ENCODE measurements at places on chromosomes 12 and 14.

GRCh38 chr12:22172501-22172900 is 126.5 kb downstream of the CMAS start:
- no peak for DNase-seq

- no peak for DNase-seq
Observed at GRCh38 chr14:71358209-71358931, 451.1 kb downstream of the PCNX1 start.

DNA sequence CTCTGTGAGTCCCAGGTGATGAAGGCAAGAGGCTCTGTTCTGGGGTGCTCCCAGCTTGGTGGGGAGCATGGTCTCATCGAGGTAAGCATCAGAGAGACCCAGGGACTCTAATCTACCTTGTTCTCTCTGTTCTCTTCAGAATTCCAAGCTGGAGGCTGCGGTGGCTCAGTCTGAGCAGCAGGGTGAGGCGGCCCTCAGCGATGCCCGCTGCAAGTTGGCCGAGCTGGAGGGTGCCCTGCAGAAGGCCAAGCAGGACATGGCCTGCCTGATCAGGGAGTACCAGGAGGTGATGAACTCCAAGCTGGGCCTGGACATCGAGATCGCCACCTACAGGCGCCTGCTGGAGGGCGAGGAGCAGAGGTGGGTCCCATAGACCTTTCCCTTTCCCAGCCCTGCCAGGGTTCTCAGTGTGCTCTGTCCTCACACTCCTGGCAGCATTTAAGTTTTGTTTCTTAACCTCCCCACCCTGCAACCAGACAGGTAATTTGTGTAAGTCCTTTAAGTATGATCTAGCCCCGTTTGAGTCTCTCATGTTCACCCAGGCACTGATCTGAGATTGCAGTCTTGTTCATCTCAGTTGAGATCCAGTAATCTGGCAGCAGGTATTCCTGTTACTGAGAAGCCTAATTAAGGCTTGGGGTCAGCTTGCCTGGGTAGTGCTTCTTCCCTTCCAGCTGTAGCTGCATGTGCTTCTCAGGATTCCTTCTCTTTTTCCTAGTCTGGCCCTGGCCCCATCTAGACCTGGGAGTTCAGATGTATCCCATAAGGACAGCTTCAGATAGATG is 14.8 kb upstream of the KRT81 start:
- no peak for DNase-seq

GRCh38 chr12:27899151-27899661 is 73.3 kb downstream of the PTHLH start:
- no peak for DNase-seq

DNA sequence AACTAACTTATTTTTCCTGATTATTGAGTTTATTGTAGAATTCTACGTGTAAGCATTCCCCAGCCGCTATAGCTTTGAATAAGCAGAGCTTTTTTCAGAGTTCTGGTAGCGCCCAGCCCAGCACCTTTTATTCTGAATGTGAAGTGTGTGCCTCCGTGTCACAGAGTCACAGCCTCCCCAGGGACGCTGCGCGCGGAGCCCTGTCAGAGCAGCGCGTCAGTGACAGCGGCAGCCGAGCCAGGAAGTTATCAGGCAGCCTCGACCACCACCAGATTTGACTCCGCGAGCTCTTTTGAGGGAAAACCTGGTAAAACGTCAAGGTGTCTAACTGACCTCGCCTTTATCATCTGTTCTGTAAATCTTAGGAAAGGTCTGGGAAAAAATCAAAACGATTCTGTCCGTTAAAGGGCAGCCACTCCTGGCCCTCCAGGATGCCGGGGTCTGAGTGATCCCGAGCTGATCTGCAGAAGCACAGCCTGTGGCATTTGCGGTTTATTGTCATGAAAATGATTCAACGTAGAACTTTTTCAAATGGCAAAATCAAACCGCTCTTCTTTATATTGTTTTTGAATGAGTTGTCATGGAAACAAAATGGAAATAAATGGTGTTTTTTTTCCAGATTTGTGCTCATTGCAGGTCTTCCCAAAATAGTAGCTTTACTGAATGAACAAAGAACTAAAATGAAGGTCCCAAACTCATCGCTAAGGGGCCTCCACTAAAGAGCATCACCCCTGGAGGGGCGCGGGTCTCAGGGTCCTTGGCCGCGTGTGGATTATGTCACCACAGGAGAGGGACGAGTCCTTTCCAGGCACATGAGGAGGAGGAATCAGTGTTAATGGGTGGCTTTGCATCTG is 43.1 kb upstream of the MMP17 start:
- no peak for DNase-seq

- DNase-seq: no peak
Observed at GRCh38 chr12:91172096-91172495, 10.5 kb downstream of the DCN start.

DNA sequence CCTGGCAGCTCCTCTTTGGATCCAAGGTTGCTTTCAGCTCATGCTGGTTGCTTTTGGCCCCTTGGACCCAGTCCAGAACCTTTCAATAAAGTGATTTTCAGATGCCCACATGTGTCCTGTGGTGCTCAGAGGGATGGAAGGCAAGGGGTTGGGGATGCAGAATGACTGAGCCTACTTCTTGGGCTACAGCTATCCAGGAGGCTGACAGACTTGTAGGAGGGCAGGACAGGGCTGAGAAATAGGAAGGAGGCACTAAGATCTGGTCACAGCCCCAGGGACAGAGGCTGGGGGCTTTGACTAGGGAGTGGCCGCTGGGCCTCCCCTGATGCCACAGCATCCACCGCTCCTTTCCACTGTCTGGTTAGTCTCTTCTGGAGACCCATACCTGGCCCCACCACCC is 1.2 kb upstream of the HOXC11 start:
- no peak for DNase-seq

GRCh38 chr12:116358893-116359761 is 81.6 kb upstream of the MED13L start:
- peak; percentile 44 for DNase-seq

DNA sequence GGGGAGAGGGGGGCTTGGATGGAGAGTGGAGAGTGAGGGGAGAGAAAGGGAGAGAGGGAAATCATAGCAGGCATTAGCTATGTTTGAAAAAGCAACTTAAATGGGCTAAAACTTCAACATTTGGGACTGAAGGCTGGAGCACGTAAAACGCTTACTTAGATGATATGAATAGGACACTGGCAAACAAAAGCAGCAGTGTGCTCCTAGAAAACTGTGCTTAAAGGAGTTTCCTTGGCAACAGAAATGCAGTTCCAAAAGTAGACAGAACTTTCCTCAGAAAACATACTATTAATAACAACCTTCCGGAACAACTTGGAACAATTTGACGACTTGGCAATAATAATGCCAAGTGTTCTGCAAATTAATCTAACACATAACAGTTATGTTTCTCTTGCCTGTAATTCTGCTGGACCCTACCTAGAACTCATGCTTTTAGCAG is 235.5 kb upstream of the NPAS3 start:
- no peak for DNase-seq

- no peak for DNase-seq
Observed at GRCh38 chr12:73301530-73301929, 1029.4 kb downstream of the TRHDE start.

- DNase-seq: no peak
Observed at GRCh38 chr12:44317651-44318126, 481.8 kb downstream of the TMEM117 start.

DNA sequence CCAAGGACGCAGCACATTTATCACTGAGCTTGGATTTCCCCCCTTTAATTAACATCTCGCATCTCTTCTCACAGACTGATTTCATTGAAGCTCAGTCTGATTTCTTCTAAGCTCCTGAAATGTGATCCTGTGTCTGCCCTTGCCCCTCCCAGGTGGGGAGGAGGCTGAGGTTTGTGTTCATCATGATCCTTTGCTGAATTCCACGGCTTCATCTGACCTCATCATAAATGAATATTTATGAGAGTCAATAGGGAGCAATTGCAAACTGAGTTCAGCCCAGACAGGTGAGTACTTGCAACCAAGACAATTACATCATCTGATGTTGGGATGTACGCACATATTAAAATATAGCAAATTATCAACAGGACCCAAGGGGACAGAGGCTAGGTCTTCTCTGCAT is 72.4 kb downstream of the MAP1LC3B2 start:
- DNase-seq: no peak

DNA sequence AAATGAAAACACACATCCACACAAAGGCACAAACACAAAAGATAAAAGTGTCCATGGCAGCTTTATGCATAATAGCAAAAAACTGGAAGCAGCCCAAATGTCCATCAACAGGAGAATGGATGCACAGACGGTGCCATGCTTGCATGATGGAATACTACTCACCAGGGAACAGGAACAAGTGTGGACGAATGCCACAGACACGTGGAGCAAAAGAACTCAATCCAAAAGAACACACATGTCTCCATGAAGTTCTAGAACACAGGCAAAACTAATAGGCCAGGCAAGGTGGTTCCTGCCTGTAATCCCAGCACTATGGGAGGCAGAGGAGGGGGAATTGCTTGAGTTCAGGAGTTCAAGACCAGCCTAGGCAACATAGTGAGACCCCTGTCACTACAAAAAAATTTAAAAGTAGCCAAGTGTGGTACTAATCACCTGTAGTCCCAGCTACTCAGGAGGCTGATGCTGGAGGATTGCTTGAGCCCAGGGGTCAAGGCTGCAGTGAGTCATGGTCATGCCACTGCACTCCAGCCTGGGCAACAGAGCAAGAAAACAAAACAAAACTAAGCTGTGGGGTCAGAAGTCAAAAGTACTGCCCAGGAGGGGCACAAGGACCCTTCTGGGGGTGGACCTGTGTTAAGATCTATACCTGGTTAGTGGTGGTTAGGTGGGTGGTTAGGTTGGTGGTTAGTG is 7.3 kb upstream of the TMEM119 start:
- no peak for DNase-seq

GRCh38 chr14:63726499-63726898 is 1.4 kb downstream of the SGPP1 start:
- DNase-seq: no peak

- no peak for DNase-seq
Observed at GRCh38 chr12:122795807-122796206, 21.4 kb downstream of the CCDC62 start.

DNA sequence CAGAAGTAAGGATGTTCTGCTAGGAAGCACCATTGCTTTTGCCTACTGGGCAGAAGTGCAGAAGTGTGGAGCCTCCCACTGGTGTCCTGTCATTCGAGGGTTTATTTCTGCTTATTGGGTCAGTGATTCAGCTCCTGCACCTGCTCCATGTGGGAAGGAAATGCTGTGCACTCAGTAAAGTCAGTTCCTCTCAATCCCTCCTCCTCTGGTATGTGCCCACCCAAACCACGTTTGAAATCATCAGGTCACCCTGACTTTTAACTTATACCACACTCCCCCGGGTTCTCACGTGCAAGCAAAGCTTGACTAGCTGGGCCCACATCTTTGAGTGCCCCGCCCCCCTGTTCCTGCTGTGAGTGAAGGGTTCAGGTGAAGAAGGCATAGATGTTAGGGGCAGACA is 223.7 kb downstream of the CHST11 start:
- DNase-seq: no peak

- DNase-seq: no peak
Observed at GRCh38 chr12:6921996-6922946, 5.5 kb upstream of the ATN1 start.

DNA sequence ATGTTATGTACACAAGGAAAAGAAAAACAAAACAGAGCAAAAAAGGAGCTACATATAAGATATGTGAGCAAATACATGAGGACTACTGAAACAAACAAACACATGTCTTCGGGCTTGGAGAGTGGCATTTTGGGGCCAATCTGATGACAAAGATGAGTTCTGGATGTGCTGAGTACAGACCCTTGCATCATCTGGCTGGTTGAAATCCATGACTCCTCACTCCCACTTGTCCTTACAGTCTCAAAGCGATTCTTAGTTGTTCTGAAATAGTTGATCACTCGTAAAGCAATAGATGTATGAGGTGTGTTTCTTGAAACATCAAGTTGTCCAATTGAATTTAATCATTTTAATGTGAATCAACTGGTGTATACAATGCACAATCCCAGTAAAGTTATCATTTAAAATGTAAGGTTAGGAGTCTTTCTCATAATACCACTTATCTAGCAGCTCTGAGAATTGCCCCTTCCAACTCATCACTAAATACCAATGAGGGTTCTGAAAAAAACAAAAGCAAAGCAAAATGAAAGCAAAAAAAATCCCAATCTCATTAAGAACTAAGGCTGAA is 136.9 kb downstream of the ITPR2 start:
- DNase-seq: no peak

DNA sequence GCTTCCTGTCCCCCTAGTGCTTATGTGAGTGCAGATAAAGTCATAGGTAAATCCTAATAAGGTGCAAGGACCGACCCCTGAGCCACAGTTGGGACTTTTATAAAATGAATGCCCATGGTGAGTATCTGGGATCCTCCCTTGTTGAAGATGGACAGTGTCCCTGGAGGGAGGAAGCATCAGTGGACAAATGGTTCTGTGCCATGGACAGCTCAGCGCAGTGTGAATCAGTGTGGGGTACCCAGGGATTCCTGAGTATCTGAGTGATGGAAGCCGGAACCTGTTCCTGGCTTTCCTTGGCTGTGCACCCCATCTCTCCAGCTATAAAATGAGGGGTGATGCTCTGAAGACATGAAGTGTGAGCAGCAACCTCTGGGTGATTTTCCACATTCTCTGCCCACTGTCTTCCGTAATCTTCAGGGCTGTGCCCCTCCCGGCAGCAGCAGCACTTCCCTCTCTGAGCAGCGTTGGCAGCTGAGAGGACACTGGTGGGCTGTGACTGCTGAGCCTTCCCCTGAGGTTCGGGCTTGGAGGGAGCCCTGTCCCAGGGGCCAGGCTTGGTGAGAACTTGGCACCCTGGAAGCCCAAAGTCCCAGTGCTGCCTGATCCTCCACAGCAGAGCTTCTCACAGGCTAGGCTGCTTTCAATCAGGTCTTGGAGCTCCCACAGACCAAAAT is 25.0 kb downstream of the VCPKMT start:
- no peak for DNase-seq

DNA sequence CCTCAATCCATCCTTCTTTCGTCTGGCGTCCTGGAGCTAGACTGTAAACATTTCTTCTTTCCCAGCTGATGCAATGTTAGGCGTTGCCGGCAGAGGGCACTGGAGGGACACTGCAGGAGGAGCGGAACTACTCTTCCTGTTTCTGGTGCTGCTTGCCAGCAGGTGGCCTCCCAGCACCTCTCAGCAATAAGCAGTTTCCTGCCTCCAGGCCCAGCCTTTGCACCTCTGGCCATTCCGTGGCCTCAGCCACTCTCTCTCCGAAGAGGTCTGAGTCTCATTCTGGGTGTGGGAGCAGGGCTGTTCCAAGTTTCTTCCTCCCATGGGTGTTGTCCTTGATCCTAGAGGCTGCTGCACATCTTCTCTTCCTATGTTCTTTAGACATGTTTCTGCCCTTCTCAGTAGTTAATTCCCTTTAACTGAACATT is 7.5 kb upstream of the ASPG start:
- peak; percentile 76 for DNase-seq

DNA sequence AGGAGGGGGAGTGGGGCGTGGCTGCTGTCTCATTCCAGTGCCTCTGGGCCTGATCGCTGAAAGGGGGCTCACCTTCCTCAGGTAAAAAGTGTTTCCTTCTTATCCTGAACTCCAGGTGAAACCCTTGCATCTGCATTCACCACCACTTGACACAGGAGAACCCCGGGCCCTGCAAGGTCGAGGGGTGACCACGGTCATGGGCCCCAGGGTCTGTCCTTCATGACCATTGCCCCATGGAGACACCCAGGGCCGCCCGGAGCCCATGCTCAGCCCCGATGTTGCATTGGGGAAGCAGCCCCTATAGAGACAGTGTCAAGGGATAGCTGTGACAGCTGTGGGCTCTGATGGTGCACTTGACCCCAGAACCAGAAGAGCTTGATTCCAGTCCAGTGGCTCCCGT is 34.4 kb upstream of the DYNC1H1 start:
- DNase-seq: no peak
